ENCODE measurements at places on chromosomes 2 and 18.

DNA sequence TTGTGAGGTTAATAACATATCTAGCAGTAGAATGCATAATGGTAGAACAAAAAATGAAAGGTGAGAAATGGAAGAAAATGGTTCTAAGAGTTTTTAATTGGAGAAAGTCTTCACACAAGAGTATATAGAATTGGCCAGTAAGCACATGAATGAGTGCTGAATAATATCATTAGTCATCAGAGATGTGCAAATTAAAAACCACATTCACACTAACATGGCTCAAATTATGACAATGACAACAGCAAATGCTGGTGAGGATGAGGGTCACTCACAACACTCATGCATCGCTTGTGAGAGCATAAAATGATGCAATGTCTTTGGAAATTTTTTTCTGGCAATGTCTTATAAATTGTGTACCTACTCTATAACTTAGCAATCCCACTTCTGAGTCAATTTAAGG lies 1355.4 kb upstream of the ACVR2A start:
- DNase-seq, result no peak

- no peak for DNase-seq
These were observed 582.2 kb upstream of the DDX18 start for GRCh38 chr2:117232305-117232704.

GRCh38 chr2:69957965-69958364 lies 3.5 kb downstream of the ASPRV1 start:
- no peak for DNase-seq

DNA sequence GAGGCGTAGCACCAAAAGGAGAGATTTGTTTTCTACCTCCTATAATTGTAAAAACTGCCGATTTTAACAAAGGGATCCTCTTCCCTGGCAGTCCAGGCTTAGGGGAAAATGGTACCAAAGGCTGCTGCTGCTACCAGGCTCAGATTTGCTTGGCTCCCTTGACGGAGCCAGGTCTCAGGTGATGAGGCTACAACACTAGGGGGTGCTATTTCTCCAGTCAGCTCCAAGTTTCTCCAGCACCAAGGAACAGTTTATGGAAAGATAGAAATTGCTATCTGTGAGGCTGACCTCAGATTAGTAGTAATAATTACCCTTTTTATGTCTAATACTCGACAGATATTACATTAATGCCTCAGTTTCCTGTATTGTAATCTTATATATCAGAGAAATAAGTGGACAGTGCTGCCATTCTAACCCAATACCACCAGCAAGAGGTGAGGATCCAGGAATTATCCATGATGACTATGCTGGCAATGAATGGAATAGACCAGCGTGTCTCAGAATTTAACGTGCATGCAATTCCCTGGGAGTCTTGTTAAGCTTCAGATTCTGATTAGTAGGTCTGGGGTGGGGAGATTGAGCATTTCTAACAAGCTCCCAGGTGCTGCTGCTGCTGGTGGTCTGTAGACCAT lies 111.3 kb downstream of the ESCO1 start:
- peak; percentile 2 for DNase-seq

DNA sequence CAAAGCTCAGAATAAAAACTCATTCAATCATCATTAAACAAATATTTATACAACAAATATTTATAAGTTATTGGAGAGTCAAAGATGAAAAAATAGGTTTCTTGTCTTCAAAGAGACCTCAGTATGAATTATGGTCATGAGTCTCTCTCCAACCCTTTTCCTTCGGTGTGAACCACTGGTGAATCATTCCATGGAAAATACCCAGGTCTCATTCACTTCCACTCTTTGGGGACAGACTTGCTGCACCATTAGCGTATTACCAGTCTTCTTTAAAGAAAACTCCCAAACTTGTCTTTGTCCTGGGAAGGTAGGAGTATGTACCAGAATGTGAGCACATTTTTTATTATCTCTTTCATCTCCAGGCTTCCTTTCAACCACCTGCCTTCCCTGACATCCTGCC lies 257.4 kb upstream of the RBMS1 start:
- no peak for DNase-seq

DNA sequence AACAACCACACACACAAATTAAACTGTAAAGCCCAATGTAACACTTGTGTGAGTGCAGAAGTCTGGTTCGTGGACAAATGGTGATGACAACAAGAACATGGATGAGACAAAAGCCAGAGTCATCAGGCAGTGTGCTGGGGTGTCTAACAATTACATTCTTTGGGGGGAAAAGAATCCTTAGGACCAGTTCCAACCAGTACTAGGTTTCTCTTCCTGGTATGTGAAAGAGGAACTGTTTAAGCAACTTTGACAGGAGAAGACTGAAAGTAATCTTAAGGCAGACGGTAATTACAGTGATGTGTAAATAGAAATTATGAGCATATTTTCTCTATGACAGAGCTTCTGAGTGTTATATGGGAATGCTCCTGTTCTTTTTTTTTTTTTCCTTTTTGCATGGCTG lies 133.4 kb downstream of the AFF3 start:
- no peak for DNase-seq

DNA sequence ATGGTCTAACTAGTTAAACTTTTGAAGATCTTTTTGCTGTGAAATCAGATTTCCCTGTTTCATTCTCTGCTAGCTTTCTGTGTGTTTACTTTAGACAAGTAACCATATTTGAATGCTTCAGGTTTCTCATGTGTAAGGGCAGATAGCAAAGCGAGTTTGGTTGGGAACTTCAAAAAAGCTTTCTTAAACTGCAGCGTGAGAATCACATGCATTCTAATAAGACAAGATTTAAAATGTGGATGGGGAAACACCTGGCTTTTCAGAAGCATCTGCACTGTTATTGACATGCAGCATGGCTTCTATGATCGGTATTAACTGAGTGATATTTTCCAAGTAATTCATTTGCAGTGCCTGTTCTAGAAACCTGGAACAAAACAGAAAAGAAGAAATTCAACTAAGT lies 119.3 kb downstream of the ABCA12 start:
- DNase-seq, result no peak

- DNase-seq, result no peak
These were observed 432.3 kb downstream of the STK39 start for GRCh38 chr2:167814881-167815718.

DNA sequence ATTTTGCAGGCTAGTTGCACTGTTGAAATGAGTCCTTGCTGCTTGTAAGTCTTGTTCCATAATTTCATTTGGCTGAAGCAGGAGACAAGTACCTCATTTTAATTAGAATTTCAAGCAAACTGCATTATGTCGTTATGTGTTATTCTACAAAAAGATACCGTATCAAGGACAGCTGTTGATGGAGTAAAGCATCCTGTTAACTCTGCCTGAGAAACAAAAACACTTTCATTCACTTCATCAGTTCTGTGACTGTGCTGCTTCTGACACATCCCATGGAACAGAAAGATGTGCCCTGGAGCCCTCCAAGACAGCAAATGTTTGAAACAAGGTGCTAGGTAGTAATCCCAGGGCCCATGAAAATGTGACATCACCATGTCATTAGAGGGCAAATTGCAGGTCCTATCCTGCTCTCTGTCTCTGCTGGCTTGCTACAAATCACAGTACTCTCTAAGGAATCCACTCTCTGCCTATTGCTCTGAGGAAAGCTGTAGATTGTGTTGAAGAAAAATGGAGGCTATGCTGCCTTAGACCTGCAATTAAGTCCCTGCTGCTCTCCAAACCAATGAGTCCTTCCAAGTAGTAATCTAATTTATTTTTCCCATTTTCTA lies 209.7 kb upstream of the PARD3B start:
- DNase-seq, result no peak

DNA sequence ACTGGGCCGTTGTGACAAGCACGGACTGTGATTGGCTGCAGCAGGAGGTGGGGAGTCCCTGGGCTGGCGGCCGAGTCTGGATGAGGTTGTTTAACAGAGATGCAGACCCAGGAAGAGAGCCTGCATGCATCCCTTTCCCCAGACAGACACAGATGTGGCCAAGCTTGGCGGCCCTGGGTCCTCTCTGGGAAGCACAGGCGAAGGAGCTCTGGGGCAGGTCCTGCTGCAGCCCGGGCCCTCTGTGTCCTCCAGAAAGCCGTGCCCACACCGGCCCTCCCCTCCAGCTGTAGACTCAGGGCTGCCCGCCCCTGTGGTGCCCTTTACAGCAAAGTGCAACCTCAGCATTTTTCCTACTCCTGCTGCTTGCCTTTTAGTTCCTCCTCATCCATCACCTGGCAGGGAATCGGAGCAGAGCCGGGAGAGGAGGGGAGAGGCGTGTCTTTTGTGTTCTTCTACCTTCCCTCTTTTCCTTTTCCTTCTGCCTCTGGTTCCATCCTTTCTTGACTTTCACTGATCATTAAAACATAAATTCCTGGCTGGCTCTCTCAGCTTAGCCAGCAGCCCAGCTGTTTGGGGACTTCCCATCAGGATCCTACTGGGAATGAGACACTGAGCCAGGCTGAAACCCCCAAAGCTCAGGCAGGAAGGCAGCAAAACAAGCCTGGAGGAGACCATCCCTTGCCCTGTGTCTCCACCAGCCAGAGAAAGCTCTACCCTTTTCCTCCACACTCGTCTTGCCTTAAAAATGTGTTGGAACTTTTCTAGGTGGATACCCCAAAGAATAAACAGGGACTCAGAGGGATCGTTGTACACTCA lies 75.0 kb downstream of the CTIF start:
- no peak for DNase-seq

- no peak for DNase-seq
These were observed 414.0 kb upstream of the FANCL start for GRCh38 chr2:58655152-58655551.

GRCh38 chr2:239717706-239718105 lies 307.4 kb downstream of the NDUFA10 start:
- DNase-seq, result no peak

DNA sequence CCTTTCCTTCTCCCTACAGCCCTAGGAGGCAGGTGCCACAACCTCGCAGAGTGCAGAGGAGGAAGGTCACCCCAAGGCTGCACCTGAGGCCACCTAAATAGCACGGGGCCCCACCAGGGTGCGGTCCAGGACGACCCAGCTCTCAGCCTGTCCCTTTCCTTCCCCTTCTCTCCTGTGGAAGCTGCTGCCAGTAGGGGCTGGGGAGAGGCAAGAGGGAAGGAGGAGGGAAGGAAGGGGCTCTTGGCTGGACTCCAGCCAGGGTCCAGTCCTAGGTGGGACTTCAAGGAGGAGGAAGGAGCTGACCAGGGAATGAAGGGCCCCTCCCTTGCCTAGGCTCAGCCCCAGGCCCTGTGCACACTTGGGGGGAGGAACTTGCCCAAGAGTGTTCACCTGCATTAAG lies 11.1 kb downstream of the CRACDL start:
- DNase-seq, result no peak

DNA sequence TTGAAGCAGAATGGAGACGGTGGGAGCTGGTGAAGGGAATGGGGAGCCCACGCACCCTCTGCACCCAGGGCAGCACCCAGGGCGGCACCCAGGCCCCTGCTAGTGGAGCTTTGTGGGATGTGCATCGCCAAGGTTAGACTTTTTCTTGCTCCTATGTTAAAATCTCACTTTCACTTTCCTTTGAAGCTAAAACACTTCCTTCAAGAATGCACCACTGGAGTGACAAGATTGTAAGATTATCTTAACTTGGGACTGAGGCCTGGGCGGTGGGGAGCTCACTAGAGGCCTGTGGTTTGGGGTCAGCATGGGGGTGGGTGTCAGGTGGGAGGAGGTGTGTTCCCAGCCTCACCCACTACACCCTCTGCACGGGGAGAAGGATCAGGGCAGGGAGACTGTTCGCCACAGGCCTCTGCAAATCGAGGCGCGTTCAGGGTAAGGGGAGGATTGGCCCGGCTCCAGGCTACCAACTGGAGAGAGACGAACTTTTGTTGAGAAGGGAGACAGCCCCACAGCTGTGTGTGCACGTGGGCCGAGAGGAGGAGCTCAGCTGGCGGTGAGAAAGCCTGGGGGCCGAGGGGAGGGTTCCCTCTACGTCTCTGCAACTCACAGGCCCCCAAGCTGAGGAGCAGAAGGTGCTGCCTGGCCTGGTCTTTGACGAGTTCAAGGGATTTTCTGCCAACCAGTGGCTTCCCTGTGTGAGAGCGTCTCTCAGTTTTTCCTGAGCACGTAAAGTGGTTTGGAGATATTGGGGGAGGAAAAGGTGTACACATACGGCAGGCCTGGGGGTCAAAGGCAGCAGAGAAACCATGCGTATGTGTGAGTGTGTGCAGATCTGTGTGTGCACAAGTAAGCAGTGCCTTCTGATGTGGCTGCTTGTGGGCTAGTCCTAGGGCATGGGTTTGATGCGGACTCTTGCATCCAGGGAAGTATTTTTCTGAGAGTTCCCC lies 147.7 kb downstream of the KLHL29 start:
- DNase-seq, result peak; percentile 23

DNA sequence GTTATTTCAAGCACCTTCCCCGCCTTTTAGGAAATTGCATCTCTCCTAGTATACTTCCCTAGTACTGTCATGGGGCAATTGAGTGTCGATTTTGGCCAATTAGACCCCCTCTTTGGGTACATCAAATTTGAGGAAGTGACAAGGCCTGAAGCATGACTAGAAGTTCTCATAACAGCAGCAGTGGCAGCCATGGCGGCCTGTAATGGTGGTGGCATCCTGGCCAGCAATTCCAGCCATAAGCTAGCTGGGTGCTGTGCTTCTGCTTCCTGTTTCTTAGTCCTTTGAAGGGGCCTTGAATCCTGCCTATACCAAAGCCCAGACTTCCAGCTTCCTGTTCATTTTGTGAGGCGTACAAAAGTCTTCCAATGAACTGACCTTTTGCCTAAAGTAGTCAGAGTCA lies 523.1 kb downstream of the PLCL1 start:
- DNase-seq, result no peak

DNA sequence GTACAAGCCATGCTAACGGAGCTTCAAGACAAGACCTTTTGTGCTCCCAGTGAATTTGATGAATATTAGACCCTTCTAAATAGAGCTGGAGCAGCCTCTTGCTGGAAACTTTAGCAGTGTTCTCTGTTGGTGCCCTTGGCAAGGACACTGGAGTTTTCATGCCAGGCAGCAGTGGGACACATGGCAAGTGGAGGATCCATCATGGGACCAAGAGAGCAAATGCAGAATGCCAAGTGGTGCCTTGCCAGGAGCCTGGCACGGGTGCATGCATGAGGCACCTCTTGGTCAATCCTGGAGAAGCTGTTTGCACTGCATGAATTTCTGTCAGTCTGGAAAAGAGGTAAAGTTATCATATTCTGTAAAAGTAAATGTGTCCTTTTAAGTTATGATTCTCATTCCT lies 59.1 kb downstream of the NETO1 start:
- DNase-seq, result no peak

All from activated CD4-positive, alpha-beta T cell treated with anti-CD3 and anti-CD28 coated beads, Interleukin-2, amount 50 U/mL, for 1 hour (primary cell).